SK-MEL-5 (cell line): ENCODE measurements at places on chromosomes 11 and 22. TPM values are rescaled to one million over a fixed set of nuclear protein-coding genes. Genes with fewer than 3 reads are reported as not detected.

Gene TMPRSS13
- 1.1 and 1.4 TPM in 2 replicates for total RNA-seq

- no peak for DNase-seq
Measured at GRCh38 chr11:65786786-65787636, at the start of gene OVOL1. Gene OVOL1, plus strand, starts transcription at chr11:65787063. Its CDS starts 311 bp downstream, at chr11:65787374.

Gene MPPED2
- total RNA-seq, result 2.6 and 3.7 TPM in 2 replicates

GRCh38 chr11:17936790-17937189 lies 76.1 kb downstream of the SERGEF start:
- no peak for DNase-seq
